ENCODE measurements at places on chromosomes 4 and X.

- no peak for DNase-seq
These were observed 191.1 kb upstream of the NEIL3 start for GRCh38 chr4:177118596-177118995.

DNA sequence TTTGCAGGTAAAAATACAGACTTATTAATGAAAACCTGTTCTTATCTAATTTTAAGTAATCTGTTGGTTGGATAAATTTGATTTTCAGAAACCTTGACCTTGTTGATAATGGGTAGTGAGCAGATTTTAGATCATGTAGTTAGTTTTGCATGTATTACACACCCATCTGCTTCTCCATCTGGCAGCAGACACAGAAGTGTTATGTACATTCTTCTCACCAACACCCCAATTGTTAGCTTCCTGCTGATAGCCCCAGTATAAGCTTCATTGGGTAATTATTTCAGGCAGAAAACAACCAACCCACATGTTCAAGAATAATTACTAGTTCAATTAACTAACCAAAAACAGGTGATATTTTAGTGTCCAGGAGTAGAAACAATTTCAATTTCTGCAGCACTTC, 1740.5 kb upstream of the AGA start:
- no peak for DNase-seq

DNA sequence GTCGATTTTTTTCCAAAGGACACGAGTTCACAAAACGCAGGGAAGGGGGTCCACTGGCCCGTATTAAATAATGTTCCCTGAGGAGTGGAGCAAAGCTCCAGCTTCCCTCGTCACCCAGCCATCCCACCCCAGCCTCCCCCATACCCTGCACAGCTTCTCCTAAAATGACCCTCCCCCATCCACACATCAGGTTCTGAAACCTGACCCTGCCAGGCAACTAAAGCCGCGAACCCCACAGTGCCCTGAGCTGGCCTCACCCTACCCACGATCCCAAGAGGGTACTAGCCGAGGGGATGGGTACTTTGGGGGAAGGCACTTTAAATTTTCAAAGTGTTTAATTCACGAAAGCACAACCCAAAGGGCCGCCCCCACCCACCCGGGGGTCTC, 634 bp downstream of the APOO start:
- no peak for DNase-seq

GRCh38 chr4:158859661-158860060, 90.8 kb downstream of the FNIP2 start:
- no peak for DNase-seq

DNA sequence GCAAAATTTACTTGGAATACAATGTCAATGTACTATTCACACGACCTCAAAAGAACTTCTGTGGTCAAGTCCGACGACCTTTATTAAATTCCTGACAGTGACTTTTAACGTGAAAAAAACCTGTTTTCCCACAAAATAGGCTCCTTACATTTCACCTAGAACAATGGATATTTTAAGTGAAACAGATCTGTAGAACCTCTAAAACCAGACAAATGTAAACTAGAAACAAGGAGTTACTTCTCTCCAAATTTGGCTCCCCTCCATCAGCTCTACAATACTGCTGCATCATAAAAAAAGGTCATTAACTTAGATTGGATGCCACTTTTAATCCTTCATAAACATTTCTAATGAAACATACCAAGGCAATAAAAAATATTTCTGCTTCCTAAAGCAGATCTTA, 1.2 kb downstream of the NEK1 start:
- DNase-seq, result no peak

GRCh38 chrX:77275392-77275791, 171.8 kb upstream of the FGF16 start:
- no peak for DNase-seq

DNA sequence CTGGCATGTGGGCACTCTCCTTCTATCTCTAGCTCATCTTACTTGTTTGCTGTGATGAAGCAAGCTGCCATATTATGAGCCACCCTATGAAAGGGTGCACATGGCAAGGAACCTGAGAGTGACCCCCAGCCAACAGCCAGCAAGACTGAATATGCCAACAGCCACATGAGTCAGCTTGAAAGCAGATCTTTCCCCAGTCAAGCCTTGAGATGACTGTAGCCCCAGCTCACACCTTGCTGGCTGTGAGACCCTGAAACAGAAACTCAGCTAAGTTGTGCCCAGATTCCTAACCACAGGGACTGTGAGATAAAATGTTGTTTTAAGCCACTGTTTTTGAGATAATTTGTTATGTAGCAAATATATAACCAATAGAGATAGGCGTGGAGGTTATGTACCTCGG, 36.2 kb downstream of the KDM5C start:
- DNase-seq, result no peak

- DNase-seq, result no peak
These were observed 41.5 kb downstream of the QRFPR start for GRCh38 chr4:121339307-121339706.

DNA sequence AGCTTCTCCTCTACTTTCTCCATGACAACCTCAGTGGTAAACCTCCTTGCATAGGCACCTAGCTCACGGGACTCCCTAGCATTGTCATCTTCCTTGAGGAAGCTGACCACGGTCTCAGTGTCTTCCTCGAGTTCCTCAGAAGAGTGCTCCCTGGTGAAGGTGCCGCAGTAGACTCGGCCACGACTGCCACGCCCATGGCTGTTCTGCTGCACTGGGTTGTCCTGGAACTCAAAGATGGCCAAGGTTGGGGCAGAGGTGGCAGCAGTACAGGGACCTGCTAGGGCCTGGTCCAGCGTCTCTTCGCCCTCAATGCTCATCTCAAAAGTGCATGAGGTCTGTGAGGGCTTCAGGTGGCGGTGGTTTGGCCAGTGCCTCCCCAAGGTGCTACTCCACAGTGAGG, 147.9 kb upstream of the ARHGEF9 start:
- DNase-seq, result no peak

GRCh38 chr4:140969296-140969695, 164.0 kb downstream of the RNF150 start:
- no peak for DNase-seq

GRCh38 chrX:1883772-1884171, 268.9 kb downstream of the ASMT start:
- DNase-seq, result no peak

DNA sequence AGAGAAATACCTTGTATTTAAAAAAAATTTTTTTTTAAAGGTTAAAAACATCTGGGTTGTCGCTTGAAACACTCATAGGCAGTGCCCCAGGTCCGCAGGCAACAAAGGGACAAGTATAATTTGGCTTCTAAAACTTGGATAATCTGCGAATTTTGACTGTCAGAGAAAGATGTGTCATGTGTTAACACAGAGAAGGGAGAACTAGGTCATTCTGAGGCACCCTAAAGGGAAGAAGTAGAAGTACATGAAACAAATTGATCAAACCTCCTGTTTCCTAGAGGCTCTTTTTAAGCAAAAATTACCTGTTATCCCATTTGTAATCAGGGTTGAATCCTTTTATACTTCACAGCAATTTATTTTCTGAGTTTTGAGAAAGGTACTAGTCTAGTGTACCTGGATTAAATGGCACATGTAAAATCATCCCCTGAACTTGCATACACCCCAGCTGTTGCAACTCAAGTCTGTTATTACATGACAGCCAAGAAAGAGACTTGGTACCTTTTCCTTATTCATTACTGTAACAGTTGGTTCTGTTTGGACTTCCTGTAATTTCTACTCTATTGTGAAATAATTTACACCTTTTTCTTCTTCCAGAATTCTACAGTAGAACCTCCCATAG, 1.7 kb downstream of the SRD5A3 start:
- DNase-seq, result no peak

- DNase-seq, result no peak
These were observed 72.1 kb upstream of the ETNPPL start for GRCh38 chr4:108834835-108835384.

- no peak for DNase-seq
These were observed 155.8 kb downstream of the ARAP2 start for GRCh38 chr4:36088542-36088941.

DNA sequence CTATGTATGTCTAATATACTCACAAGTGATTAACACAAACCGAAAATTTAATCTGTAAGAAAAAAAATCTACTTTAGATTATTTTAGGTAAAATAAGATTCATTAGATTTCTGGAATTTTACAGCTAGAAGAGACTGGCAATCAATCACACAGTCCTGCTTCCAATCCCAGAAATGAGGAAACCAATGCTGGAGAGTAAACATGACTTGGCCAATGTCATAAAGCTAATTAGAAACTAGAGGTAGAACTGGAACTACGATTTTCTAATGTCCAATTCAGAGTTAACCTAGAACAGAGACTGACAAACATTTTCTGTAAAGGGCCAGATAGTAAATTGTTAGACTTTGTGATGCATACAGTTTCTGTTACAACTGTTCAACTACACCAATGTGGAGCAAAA, 123.6 kb downstream of the CORIN start:
- DNase-seq, result no peak

DNA sequence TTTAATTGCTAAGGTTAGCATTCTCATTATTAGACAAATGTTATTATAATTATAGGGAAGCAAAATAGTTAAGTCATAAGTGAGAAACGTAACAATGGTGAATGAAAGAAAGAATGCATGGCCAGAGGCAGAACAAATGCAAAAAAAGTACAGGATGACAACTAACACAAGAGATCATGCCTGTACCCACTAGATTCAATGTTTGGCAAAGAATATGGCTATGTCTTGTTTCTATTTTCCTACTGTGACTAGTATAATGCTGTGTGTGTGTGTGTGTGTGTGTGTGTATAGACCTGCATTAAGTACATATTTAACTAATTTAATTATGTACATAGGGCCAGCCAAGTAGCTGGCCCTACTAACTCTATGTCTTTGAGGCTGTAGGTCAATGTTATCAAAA, 12.9 kb upstream of the BMP2K start:
- DNase-seq, result no peak

DNA sequence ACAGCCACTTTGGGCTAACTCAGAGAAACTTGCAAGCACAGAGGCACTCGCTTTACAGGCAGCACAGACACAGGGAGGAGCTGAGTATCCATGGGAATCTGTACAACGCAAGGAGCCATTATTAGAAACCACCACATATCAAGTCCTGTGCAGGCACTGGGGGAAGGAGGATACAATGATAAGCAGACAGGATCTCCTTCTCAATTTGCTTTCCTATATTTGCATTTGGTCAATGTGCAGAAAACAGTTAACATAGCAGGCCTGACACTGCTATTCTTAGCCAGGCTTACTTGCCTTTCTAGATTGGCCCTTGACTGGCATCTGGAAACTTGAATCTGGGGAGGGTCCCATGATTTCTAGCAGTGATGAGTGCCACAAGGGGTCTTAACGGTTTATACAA, 65.8 kb downstream of the TEC start:
- no peak for DNase-seq

- no peak for DNase-seq
These were observed 22.7 kb downstream of the SCML1 start for GRCh38 chrX:17759990-17760389.

GRCh38 chr4:185425647-185426352, at the start of gene UFSP2:
TSS of gene UFSP2 (minus strand) at chr4:185425964. CDS start at chr4:185425868, 96 bp downstream.
- DNase-seq, result peak; percentile 75

DNA sequence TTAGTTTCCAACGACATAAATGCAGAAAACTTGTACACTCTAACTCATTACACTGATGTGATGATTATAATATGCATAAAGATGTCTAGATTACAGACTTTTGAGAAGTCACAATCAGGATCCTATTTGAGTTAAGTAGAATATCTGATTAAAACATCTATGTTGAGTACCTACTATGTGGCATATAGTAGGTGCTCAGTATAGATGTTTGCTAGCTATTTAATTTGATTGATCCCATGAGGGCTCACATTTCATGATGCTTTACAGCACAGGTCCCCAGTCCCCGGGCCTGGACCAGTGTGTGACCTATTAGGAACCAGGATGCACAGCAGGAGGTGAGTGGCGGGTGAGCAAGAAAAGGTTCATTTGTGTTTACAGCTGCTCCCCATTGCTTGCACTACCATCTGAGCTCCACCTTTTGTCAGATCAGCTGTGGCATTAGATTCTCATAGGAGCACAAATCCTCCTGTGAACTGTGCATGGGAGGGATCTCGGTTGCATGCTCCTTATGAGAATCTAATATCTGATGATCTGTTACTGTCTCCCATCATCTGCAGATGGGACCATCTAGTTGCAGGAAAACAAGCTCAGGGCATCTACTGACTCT, 33.0 kb upstream of the CXCL8 start:
- DNase-seq, result no peak
